ENCODE measurements at places on chromosomes 5 and 9.

DNA sequence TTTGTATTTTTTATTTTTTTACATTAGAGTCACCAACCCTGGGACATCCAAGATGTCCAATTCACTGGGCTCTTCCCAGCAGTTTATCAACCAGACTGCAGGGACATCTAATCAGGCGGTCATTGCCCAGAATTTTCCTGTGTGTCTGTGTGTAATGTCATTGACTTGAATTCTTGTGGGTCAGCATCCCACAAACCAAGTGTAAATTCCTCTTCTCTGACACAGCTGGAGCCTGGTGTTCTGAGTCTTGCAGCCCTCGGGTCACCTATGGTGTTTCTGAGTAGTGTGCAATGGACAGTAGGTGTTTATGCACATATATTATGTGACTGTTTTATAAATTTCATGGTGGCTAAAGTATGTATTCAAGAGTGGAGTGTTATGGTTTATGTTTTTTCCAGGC, 815.7 kb downstream of the SEMA5A start:
- no peak for DNase-seq

GRCh38 chr9:72872718-72873117, 80.1 kb downstream of the ALDH1A1 start:
- DNase-seq, result no peak

GRCh38 chr9:14314424-14314928, 535 bp upstream of the NFIB start:
- no peak for DNase-seq

DNA sequence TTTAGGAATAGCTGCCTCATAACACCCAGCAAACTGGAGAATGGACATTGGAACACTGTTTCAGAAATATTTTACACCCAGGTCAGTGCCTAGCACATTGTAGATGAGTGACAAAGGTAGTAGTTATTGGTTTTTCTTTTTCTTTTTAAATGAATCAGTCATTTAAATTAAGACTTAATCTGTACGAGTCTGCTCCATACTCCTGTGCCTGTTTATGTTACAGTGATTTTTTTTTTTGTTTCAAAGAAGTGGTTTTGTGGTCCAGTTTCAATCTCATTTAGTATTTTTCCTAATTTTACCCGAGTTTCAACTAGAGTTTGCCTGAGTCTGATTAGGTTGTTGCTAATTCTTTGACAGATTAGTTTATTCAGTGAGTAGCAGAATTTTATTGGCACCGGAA, 16.2 kb downstream of the LMNB1 start:
- DNase-seq, result no peak

GRCh38 chr9:79663878-79664277, 92.1 kb downstream of the TLE4 start:
- DNase-seq, result no peak

DNA sequence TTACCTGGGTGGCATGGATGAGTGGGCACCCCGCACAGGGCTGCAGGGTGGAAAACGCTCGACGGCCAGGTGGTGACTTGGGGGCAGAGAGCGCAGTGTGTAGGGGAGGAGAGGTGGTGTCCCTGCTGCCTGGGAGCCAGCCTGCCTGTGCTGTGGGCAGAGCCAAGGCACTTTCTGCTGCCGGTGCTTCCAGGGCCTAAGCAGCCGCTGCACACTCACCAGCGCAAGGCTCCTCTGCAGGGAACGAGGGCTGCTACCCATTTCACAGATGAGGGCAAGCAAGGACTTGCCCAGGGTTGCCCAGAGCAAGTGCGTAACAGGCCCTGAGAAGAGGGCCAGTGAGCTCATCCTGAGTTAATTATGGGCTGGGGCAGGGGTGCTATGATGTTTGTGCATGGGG, 62.5 kb downstream of the CRB2 start:
- no peak for DNase-seq

DNA sequence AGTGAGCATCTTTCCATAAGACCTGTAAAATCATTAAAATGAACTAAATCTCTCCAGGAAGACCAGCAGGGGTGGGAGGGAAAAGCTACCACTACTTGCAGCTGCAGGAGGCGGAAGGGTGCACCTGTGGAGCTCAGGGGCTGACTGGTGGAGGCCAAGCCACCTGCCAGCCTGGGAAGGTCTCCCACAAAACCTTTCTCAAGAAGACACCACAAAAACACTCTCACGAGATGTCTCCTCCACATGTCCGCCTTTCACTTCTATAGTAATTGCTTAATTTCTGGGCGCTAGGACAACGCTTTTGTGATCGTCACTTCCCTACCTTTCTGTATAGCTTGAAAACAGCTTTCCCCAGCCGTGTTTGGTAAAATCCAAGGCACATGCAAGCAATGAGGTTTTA, 114.4 kb downstream of the ROR2 start:
- DNase-seq, result no peak

DNA sequence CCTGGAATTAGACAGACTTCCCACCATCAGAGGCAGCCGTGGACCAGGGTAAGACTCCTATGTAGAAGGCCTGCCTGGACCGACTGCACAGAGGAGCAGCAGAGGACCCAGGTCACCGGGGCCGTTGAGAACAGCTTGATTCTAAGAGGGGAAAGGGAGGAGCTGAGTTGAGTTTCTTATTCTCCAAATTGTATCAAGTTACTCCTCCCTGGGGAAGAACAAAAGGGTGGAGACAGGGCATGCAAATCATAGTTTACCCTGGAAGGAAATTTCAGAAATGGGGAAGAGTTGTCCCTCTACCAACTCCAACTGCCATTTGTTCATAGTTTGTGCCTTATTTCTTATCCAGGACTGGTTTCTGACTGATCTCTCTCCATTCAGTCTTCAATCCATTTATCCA, 20.9 kb upstream of the SLC31A2 start:
- no peak for DNase-seq

- DNase-seq, result no peak
Measured at GRCh38 chr9:6665628-6666027, 20.1 kb upstream of the GLDC start.

- no peak for DNase-seq
Measured at GRCh38 chr5:119360905-119361593, 5.2 kb downstream of the TNFAIP8 start.

Data from activated CD8-positive, alpha-beta memory T cell treated with anti-CD3 and anti-CD28 coated beads for 48 hours (primary cell).